ENCODE measurements at places on chromosomes 16 and 17. TPM values are rescaled to one million over a fixed set of nuclear protein-coding genes. Genes with fewer than 3 reads are reported as not detected.

DNA sequence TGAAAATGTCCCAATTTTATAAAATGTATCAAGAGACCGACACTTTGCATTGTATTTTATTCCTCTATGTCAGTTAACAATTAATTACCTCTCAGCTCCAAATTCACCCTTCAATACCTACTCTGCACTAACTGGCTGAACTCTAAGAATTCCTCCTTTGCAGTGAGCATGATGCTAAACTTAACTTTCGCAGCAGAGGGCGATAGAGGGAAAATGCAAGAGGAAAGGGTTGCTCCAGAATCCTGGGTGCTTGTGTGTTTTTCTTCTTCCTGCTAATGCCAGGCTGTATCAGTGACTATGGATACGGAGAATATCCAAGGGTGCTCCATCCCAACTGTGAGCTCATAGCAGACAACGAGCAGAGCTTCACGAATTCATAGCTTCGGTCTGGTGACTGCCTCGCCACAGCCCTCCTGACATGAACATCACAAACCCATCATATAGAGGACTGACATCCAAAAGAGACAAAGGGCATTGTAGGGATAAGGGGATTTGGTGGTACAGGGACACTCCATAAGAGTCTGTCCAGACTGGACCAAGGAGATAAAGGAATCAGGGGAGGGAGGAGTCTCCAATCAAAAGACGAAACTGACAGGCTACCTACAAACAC is 172.9 kb downstream of the STX8 start:
- peak; percentile 62 for DNase-seq

GRCh38 chr16:50538411-50539052 is 9.7 kb upstream of the NKD1 start:
- no peak for DNase-seq

DNA sequence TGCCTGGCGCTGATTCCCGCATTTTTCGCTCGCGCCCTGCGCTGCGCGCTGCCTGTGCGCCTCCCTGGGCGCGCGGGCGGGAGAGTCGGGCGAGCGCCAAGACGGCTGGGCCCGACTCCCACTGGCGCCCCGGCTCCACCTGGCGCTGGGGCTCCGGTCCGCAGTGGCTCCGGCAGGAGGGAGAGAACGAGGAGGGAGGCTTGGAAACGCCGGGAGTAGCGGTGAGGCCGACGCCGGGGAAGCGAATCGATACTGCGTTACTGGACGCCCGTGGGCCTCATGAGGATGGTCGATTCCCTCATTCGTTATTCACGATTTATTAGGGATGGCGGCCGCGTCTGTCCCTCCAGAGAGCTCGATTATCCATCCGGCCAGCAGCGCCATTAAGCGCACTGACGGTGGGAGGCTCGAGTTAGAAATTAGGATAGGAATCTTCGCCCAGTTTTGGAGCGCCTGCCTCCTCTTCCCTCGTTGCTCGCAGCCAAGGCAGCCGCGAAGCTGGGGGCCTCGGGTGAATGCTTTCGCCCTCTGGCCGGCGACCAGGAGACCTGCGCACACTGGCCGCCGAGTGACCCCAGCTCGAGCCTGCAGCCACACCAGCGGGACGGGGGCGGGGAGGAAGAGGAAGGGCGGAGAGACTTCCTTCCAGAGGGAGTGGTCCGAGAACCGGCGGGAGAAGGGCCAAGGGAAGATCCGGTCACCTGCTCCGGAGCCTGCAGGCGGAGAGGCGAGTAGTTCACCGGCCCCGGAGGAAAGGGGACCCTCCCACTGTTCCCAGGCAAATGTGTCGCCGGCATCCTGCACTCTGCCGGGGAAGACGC is 1.3 kb upstream of the PCGF2 start:
- peak; percentile 77 for DNase-seq

DNA sequence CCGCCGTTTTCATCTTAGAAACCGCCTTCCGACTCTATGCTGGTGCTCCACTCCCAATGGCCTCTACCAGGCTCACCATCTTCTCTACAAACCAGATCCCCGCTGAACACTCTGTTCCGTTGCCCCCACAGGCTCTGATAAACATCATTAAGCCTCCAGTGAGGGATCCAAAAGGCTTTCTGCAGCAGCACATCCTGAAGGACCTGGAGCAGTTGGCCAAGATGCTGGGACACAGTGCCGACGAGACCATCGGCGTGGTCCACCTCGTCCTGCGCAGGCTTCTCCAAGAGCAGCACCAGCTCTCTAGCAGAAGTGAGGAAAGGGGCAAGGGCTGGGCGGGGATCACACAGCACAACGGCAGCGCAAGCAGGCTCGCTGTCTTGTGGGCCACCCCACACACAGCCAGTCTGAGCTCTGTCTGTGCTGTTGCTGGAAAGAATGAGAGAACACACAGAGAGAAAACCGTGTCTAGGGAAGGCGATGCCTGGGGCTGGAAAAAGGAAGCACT is 33.5 kb upstream of the ENDOV start:
- DNase-seq = no peak

GRCh38 chr17:77124192-77124889 is 16.4 kb upstream of the SEC14L1 start:
- peak; percentile 44 for DNase-seq

- no peak for DNase-seq
Measured at GRCh38 chr16:50957056-50957455, 194.0 kb downstream of the SALL1 start.

GRCh38 chr16:82055117-82055516 is 20.1 kb downstream of the HSD17B2 start:
- DNase-seq = no peak

DNA sequence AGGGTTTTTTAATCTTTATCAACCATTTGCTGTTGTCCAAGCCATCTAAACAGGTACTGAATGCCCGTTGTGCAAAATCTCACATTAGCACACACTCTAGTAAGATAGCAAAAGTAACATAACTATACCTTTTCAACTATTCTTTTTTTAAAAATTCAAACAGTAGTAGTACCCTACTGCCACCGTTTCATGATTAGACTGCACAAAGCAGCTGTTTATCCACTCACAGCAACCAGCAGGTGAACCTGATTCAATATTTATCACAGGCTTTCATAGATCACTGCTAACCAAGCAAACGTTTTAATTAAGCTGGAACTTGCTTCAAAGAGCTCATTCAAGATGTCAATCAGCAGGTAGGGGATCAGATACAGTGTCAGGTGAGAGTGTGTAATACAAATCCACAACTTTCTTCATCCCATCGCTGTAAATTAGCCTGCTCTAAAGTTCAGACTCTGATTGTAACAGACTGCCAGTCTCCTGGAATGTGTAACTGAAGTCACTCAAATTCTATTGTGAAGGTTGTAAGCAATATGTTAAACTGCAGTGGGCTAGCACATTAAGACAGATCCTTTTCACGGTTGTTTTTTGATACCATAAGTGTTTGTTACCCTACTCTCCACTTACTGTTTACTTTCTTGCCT is 47.3 kb downstream of the BRIP1 start:
- DNase-seq = peak; percentile 40

- no peak for DNase-seq
Measured at GRCh38 chr17:13638855-13639458, 37.2 kb upstream of the HS3ST3A1 start.

DNA sequence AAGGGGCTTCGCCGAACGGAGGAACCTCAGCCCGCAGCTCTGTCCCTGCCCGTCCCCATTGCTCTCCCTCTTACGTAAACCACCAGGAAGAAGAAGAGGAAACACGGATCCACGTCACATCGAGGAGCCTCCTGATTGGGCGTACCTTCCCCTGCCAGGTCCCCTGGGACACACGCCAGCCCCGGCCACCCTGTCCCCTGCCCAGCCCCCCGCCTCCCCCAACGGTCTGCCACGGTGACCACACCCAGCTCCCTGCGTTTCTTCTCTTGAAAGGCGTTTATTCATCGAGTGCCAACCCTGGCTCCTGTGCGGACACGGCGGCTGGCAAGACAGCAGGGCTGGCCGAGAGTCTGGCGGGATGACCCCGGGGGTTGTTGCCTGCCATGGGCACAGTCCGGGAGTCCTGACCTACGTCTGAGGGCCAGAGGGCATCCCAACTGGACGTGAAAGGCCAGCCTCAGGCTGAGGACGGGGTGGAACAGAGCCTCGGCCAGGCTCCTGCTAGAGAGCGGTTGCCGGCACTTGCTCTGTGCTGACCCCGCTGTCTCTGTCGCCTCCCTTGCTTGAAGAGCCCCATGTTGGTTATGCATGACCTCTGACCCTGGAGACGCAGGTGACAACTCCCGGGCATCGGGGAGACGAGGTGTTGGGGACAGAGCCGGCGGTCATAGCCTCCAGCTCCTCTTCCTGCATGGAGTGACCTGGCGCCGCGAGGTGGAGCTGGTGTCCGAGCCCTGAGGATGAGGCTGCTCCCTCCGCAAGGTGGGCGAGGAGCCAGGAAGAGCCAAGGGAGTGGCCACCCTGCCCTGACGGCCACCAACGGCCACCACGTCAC is 40.5 kb upstream of the ACSF3 start:
- DNase-seq = peak; percentile 42

DNA sequence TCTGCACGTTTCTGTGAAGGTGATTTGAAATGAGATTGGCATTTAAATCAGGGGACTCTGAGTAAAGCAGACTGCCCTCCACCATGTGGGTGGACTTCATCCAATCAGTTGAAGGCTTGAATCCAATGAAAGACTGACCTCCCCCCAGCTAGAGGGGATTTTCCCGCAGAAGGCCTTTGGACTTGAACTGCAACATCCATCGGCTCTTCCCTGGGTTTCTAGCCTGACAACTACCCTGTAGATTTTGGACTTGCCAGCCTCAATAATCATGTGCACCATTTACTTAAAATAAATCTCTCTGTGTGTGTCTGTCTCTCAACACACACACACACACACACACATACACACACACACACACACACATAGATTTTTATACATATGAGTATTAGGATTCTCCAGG is 23.9 kb upstream of the CNEP1R1 start:
- no peak for DNase-seq

- DNase-seq = no peak
Measured at GRCh38 chr16:63982741-63983140, 1139.1 kb downstream of the CDH11 start.

DNA sequence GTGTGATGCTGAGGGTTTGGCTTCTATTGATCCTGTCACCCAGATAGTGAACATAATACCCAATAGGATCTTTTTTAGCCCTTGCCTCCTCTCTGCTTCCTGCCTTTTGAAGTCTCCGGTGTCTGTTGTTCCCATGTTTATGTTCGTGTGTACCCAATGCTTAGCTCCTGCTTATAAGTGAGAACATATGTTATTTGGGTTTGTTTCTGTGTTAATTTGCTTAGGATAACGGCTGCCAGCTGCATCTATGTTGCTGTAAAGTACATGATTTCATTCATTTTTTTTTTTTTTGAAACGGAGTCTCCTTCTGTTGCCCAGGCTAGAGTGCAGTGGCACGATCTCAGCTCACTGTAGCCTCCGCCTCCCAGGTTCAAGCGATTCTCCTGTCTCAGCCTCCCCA is 23.0 kb downstream of the DUS2 start:
- no peak for DNase-seq

DNA sequence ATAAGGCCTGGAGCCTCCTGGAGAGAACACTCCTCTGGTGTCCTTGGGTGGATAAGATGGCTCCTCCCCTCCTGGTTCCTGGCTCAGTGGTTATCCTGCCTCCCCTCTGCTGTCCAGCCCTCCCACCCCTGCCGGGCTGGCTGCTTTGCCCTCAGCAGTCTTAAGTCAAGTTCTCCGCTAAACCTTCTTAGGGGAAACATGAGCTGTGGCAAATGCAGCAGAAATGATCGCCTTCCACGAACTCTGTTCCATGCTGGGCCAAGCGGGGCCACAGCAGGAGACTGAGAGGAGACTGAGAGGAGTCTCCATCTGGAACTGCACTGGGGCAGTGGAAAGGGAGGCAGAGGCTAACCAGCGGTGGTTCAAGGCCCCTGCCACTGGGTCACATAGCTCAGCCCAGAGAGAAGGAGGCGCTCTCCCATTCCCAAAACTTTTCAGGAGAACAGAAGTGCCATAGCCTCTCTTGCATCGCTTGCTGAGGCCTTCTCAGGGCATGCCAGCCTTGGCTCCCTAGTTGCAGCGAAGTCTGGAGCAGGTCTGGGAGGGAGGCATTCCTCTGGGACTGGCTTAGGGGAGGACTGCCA is 26.9 kb downstream of the TNS4 start:
- DNase-seq = no peak

DNA sequence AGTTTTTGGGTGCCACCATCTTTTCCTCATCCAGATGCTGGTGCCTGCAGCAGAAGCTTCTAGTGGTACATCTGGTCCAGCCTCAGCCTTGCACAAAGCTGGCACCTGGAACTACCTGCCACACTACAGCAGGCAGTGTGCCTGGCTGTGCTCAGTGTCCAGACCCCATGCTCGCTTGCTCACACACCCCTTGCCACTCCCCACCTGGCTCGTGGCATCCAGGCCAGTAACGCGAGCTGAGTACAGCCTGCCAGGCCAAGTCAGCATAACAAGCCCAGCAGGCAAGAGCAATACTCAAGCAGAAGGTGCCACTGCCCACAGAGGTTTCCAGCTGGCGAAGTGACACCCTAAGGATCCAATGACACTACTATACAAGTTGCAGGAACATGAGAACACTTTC is 29.7 kb upstream of the KIF2B start:
- DNase-seq = no peak

DNA sequence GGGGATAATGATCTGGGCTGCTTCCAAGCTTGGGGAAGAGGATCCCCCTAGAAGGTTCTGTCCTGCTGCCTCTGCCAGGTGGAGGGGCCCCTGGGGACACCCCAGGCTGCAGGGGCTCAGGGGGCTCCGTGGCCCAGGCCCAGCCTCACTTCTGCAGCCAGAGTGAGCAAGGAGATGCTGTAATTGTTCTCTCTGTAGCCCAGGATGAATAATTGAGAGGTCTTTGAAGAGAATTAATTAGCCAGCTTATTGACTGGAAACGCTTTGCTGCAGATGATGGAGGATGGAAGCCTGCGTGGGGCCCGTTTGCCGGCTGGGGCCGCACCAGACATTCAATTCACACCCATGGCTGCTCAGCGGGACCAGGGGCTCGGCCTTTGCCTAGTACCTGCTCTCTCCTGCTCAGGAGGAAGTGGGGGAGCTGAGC is 38.5 kb downstream of the TMEM235 start:
- no peak for DNase-seq

GRCh38 chr16:9845661-9846361 is 336.4 kb downstream of the GRIN2A start:
- DNase-seq = no peak

- DNase-seq = no peak
Measured at GRCh38 chr17:9232155-9232475, 210.8 kb downstream of the NTN1 start.

TBC1D3C gene
- polyA plus RNA-seq = 3.2 TPM

SEZ6L2 gene
- polyA plus RNA-seq = 16.8 TPM

NDUFB10 gene
- 132 TPM for polyA plus RNA-seq

SLC6A2 gene
- not detected for polyA plus RNA-seq

ALOX12B gene
- 3.0 TPM for polyA plus RNA-seq

MAP2K6 gene
- polyA plus RNA-seq = 20.4 TPM

CACNA1G gene
- 1.7 TPM for polyA plus RNA-seq

NTN3 gene
- 0.74 TPM for polyA plus RNA-seq

GDPD3 gene
- 23.5 TPM for polyA plus RNA-seq
